ENCODE measurements at places on chromosomes 16 and 17.

DNA sequence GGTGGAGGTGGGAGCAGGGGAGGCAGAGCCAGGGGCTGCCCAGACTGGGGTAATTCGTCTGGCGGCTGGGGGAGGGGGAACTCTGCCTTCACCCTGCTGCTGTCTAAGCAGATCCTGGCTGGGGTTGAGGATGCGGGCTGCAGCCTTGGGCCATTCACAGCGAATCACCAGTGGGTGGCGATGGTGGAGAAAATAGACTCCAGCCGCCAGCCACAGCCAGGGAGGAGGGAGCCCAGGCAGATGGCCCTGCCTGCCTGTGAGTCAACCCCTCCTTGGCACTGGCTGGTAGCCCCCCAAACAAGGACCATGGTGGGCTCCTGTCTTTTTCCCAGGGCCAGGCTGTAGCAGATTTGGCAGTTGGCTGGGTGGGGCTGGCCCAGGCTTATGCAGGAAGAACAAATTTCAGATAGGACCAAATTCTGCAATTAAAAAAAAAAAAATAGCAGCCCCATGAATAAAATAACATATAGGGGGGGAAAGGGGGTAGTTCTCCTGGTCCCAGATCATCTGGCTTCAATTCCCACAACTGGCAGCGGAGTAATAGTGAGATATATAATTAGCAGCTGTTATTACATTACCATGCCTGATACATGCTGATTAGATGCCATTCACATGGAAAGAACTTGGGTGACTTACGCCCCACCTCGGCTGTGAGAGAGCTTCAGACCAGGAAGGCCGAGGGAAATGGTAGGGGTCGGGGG is 41.5 kb upstream of the CDH5 start:
- DNase-seq, result no peak

GRCh38 chr16:49586466-49587450 is 213.2 kb downstream of the C16orf78 start:
- no peak for DNase-seq

DNA sequence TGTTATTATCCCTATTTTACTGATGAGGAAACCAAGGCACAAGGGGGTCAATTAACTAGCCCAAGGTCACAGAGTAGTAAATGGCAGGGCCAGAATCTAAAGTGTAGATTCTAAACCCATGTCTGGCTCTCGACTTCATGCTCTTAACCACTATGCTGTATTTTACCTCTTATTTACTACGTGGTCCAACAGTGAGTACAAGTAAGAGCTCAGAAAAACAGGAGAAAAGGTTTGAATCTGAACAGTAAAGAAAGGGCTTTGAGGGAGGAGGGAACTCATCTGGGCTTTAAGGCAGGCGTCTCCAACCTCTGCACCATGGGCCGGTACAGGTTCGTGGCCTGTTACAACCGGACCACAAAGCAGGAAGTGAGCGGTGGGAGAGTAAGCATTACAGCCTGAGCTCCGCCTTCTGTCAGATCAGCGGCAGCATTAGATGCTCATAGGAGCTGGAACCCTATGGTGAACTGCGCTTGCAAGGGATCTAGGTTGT is 62.9 kb downstream of the SMURF2 start:
- peak; percentile 30 for DNase-seq

DNA sequence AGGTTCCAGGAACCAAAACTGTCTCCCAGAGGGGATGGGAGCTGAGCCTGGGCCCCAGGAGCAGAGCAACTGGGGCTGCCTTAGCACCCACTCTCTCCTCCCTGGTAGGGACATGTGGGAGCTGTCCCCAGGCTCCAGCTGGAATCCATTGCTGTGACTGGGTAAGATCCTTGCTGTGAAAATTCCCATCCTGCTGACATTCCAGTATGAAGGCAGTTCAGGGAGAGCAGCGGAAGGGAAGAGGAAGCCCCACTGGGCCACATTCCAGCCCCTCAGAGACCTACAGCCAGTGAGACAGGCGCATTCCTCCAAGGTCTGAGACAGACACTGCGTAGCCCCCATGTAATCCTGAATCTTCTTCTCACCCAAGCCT is 24.2 kb downstream of the MYO18A start:
- no peak for DNase-seq

- no peak for DNase-seq
Observed at GRCh38 chr17:73412914-73413313, 101.1 kb upstream of the CDC42EP4 start.

DNA sequence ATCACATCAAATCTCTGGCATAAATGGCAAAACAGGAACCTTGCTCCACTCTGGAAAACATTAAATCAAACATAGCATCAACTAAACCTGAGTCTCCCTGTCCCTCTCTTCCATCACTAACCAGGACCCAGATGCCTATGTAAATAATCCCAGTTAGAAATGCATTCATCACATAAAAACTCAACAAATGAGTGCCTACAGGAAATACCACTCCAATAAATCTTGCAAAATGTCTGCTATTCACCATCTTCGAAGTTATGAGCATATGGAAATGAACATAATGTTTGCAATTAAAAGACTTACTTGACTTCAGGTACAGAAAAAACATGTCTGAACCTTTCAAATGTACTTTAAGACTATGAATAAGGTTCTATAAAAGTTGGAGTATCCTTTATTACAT is 425.0 kb downstream of the CDH11 start:
- no peak for DNase-seq

- no peak for DNase-seq
Observed at GRCh38 chr17:46978489-46979146, 435 bp downstream of the RPRML start.

All from activated CD4-positive, alpha-beta T cell treated with anti-CD3 and anti-CD28 coated beads for 4 hours (primary cell).